ENCODE measurements at places on chromosomes 6 and 20. TPM values are rescaled to one million over a fixed set of nuclear protein-coding genes. Genes with fewer than 3 reads are reported as not detected.

DNA sequence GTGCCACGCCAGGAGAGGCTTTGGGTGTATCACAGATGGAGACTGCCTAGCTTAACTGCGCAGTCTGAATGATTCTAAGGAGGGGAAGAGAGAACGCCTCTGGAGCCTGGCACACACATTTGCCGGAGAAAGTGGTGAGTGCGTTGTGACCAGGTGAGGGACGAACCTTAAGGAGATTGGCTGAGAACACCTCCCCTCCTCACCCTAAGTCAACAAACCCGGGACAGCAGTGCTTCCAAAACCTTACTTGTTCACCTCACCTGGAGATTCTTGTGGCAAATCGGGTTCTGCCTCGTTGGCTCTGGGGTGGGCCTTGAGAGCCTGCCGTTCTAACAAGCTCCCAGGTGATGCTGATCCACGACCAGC lies 9.4 kb downstream of the SYNJ2 start:
- no peak for DNase-seq

DNA sequence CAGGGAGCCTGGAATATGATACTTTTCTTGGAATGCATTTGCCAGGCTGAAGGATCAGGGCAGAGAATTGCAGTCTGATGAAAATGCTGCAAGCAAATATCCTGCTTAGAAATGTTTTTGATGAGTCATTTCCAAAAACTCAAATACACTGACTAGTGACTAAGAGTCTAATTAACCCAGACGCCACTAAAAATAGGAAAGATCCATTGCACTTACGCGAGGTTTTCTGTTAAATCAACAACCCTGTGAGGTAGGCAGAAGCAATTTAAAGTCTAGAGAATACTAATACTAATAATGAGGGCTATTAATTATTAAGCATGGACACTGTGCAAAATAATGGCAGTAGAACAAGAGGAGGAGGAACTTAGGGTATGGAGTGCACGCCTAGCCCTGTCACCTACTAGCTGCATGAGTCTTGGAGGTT lies 130.1 kb upstream of the DOK5 start:
- peak; percentile 90 for DNase-seq

DNA sequence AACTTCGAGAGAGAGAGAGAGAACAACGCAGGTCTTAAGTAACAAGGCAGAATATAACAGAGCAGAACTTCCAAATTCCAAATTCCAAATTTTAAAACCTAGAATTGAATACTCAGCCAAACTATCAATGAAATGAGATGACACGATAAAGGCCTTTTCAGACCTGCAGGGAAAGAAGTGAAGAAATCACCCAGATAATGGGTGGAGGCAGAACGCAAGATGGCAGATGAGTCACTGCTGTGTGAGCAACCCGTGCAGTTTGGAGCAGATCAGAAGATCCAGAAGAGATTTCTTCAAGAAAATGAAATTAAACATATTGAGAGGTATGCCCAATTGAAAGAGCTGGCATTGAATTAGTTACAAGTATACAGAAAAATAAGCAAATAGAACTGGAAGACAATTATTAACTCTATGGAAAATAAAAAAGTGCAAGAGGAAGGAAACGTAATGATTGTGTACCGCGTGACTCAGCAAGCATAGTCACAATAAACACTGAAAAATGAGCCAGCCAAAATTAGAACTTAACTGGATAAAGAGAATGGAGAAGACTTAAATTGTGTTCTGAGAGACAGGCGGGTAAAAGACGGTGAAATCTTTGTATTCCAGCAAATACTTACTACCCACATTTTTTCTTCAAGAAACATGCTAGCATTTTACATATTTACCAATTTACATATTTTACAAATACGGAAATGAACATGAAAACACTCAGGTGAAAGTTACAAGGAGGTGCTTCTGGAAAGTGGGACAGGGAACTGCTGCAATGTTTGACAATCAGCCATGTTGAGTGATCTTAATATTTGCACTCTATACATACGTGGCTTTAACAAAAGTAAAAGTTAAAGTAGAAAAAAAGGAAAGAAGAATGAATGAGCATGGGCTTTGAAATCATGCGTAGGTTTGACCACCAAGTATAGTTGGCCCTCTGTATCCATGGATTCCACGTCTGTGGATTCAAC lies 87.9 kb upstream of the CDYL start:
- DNase-seq: peak; percentile 83

GRCh38 chr6:88111991-88112390 lies 54.2 kb downstream of the CNR1 start:
- no peak for DNase-seq

DNA sequence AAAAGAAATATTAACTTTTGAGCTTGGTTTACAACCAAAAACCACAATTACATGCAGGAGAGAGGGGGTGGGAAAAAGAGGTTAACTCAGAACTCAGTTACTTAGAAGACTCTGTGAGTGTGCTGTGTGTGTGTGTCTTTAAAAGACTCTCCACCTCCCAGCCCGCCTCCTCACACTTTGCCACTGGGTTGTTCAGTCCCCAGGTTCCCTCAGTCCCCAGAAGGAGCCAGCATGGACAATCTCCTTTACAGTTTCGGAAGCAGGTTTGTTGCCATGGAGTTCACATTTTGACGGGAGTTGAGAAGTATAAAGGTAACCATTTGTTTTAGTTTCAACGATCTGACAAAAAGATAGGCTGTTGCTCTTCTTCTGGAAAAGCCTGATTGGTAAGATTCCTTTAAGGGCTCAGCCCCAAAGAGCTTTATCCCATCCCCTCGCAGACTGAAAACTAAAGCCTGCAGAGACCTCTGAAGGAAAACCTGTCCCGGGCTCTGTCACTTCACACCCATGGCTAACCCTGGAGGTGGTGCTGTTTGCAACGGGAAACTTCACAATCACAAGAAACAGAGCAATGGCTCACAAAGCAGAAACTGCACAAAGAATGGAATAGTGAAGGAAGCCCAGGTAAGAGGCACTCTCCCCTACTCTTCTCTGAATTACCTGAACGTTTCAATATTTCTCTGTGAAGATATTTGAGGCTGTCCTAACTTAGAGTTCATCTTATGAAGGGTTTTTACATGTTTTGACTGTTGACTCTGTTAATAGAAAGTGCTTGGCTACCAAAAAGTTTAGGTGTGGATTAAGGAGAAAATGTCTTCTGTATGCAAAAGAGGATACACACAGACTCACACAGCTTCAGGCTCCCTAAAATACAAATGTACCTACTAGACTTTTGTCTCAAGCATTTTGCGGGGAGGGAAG lies at the start of gene SPTLC3:
TSS of gene SPTLC3 (plus strand) at position 212 of the 921 bp plus-strand sequence. CDS start at position 508, 296 bp downstream.
- DNase-seq: peak; percentile 74

DNA sequence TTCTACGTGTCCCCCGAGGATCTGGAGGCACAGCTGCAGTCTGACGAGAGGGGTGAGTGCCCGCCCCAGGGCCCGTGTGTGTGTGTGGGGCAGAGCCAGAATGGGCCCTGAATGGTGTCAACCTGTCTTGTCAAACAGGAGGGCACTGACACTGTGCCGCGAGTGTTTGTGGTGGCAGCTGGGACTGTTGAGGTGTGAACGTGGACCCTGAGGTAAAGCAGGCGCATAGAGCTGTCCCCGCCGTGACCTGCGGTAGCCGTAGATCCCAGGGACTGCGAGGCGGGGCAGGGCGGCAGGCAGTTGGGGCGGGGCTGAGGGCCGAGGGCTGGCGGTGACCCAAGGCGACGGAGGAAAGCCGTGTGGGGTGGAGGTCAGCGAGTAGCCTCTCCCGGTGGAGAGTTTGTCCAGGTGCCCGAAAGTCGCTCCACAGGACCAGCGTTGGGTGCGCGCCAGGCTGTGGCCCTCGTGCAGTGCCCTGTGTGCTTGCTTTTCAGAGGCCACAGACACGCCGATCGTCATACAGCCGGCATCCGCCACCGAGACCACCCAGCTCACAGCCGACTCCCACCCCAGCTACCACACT lies 25.2 kb downstream of the UCKL1 start:
- DNase-seq: no peak

- no peak for DNase-seq
Observed at GRCh38 chr20:46036370-46036769, 7.4 kb downstream of the SLC12A5 start.

GRCh38 chr6:25202504-25202903 lies 76.7 kb upstream of the CARMIL1 start:
- peak; percentile 76 for DNase-seq

- no peak for DNase-seq
Observed at GRCh38 chr6:24876499-24877465, 59.0 kb downstream of the RIPOR2 start.

DNA sequence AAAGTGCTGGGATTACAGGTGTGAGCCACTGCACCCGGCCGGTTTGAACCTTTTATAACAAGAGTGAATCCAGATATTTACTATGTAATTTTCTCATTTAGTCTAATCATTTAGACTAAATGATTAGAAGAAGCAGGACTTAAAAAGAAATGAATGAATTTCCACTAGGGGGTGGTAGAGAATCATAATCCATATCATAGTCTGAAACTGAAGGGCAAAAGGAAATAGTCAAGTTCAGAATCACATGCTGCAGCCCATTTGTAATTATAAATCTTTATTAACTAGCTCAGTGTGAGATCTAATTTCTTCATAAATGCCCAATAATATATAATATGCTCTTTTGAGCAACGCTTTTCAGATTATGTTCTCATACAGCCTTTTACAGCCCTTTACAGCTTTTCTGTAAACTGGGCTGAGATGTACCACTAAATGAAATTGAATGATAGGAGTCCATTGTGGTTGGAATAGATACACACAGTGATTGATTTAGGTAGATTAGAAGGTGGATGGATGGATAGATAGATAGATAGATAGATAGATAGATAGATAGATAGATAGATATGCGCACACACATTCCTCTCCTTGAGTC lies 31.8 kb downstream of the PSMB9 start:
- DNase-seq: peak; percentile 82

NKX2-4 gene
- 1.2 TPM for total RNA-seq

HS3ST5 gene
- not detected for total RNA-seq

PLA2G7 gene
- total RNA-seq: 0.57 TPM

NRSN1 gene
- total RNA-seq: not detected
